ENCODE measurements at places on chromosomes 5 and 9. TPM values are rescaled to one million over a fixed set of nuclear protein-coding genes. Genes with fewer than 3 reads are reported as not detected.

- DNase-seq, result no peak
These were observed 329.9 kb downstream of the MSX2 start for GRCh38 chr5:175054243-175054642.

DNA sequence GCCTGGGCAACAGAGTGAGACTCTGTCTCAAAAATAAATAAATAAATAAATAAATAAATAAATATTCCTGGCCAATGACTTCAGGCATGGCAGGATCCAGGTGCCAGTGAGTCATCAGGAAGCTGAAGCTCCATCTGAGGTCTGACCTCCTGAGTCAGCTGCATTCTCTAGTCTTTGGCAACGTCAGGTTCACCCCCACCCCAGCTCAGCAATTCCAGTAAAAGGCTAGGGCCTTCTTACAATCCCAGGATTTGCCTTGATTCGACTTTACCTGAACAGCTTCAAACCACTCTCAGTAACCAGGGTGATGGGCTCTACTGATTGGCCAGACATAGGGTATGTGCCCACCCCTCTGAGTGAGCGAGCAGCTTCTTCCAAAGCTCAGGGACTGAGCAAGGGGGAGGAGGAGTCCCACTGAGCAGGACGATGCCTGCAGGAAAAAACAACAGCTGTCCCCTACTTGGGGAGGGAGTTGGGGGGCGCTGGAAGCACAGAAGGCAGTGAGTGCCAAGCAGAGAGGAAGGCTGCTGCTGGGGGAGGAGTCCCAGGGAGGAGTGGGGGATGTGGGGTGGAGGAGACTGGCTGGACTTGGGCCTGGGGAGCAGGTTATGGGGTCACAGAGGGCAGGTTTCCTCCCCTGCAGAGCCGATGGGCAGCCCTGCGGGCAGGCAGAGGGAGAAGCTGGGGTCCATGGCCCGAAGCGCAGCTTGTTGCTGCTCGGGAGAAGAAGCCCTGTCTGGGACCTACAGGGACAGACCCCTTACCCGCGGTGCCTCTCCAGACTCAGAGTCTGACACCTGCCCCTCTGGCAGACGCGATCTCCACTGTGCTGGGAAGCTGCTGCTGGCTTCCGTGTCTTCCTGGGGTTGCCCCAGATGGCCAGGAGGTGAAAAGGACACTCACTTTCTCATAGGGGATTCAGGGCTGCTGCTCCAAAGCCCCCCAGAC lies 25.9 kb upstream of the UNC5A start:
- no peak for DNase-seq

Gene TCOF1
- total RNA-seq, result 32.3 TPM

DNA sequence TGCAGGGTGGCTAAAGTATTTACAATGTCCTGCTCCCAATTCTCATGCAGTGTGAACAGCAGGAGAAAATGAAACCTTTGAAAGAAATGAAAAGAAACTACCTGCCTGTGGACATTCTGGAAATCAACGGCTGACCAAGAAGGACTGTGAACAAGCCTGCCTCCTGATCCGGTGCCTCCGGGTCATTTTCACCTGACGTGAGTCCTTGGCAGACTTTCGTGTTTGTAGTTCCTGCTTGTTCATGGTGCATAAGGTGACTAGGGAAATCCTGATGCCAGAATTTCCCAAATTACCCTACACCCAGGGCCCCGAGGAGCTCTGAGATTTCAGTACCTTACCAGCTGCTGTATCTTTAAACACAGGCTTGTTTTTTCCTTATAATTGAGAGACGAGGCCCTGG lies 317.5 kb downstream of the TLE1 start:
- DNase-seq, result no peak

DNA sequence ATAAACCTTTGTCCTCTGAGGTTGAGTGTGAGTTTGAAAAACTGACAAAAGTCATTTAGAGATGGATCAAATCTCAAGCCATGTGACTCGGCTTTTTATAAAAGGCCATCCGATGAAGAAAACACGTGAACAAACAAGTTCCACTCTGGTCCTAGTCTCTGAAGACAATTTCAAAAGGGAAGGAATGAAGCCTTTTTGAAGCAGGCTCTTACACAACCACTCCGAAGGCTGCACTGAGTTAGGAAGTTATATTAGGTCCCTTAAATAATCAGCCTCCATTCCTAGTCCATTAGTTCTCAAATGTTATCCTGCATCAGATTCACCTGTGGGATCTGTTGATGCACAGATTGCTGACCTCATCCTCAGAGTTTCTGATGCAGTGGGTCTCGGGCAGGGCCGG lies 166.6 kb upstream of the HMHB1 start:
- no peak for DNase-seq

GRCh38 chr5:160385496-160385895 lies 14.4 kb downstream of the FAM200C start:
- DNase-seq, result no peak

DNA sequence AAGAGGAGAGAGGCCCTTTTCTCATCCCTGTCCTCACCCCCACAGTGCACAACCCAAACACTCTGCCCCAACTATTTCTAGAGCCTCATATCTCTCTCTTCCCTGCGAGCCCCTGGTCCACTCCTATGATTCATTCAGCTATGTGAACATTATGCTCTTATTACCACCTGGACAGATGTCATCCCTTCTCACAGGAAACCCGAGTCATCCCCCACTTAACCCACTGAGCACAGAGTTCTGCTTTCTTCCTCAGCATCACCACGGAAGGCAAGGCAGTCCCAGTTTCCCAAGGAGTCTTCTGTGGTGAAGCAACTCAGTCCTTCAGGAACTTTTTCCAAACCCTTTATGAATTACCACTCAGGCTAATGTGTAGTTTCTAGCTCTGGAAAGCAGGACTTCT lies 1.3 kb downstream of the DNAI1 start:
- DNase-seq, result no peak

DNA sequence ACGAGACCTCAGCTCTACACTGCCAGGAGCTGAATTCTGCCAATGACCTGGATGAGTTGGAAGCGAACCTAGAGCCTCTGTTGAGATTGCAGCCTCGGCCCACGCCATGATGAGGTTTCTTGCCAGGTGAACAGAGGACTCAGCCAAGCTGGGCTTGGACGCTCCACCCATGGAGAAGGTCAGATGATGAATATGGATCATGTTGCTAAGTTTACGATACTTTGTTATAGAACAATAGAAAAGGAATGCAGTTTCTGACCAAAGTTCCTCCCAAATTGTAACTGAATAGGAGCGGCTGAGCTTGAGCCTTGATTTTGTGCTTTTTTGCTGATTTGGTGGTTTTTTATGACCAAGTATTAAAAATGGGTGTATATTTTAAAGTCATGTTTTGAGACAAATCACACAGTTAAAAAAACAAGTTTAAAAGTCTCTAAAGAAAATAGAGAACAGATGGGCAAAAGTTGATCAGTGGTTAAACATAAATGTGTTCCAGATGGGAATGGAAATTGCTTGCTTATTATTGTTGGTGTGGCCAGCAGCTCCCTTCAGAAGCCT lies 32.9 kb downstream of the ROPN1L start:
- DNase-seq, result no peak

GRCh38 chr5:103804711-103805110 lies 242.1 kb upstream of the NUDT12 start:
- DNase-seq, result no peak

DNA sequence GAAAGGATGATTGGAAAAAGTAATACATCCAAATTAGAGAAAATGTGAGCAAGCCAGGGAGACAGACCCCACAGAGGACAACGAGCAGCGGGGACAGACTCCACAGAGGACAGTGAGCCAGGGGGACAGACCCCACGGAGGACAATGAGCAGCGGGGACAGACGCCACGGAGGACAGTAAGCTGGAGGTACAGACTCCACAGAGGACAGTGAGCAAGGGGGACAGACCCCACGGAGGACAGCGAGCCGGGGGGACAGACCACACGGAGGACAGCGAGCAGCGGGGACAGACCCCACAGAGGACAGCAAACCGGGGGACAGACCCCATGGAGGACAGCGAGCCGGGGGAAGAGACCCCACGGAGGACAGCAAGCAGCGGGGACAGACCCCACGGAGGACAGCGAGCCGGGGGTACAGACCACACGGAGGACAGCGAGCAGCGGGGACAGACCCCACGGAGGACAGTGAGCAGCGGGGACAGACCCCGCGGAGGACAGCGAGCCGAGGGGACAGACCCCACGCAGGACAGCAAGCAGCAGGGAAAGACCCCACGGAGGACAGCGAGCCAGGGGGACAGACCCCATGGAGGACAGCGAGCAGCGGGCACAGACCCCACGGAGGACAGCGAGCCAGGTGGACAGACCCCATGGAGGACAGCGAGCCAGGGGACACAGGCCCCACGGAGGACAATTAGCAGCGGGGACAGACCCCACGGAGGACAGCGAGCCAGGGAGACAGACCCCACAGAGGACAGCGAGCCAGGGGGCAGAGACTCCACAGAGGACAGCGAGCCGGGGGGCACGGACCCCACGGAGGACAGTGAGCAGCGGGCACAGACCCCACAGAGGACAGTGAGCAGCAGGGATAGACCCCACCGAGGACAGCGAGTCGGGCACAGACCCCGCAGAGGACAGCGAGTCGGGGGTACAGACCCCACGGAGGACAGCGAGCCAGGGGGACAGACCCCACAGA lies 1.9 kb upstream of the ZDHHC11 start:
- DNase-seq, result peak; percentile 25

GRCh38 chr9:94250456-94250855 lies 8.6 kb upstream of the ZNF169 start:
- DNase-seq, result no peak

DNA sequence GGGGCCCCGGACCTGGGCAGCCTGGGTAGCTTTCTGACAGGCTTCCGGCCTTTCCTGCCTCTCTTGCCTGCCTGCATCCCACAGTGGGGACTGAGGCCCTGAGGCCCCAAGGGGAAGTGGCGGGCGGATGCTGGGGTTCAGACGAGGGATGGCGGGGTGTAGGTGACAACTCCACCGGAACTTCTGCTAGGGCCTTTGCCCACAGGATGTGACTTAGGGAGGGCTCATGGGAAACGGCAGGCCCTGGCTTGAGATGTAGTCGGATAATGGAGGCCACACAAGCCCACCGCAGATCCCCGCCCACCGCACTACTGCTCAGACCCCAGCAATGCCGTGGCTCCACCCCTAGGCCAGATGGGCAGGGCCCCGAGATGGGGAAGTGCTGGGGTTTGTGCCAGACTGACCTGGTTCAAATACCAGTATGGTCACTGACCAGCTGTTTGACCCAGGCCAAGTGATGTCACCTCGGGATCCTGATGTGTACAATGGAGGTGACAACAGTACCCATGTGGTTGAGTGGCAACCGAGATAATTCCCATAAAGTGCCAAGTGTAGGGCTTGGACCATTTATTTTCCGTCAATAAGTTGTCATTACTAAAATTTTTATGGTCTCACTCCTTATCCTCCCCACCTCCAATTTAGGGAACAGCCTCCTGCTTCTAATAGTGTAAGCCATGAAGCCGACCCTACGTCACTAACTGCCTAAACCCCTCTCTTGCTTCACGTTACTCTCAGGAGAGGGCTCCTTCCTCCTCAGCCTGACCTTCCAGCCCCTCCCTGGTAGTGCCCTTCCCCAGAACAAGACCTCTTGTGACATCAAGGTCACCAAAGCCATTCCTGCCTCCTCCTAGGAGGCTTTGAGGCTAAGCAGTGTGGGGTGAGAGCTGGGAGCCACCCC lies 2.5 kb upstream of the CDK9 start:
- DNase-seq, result peak; percentile 56

DNA sequence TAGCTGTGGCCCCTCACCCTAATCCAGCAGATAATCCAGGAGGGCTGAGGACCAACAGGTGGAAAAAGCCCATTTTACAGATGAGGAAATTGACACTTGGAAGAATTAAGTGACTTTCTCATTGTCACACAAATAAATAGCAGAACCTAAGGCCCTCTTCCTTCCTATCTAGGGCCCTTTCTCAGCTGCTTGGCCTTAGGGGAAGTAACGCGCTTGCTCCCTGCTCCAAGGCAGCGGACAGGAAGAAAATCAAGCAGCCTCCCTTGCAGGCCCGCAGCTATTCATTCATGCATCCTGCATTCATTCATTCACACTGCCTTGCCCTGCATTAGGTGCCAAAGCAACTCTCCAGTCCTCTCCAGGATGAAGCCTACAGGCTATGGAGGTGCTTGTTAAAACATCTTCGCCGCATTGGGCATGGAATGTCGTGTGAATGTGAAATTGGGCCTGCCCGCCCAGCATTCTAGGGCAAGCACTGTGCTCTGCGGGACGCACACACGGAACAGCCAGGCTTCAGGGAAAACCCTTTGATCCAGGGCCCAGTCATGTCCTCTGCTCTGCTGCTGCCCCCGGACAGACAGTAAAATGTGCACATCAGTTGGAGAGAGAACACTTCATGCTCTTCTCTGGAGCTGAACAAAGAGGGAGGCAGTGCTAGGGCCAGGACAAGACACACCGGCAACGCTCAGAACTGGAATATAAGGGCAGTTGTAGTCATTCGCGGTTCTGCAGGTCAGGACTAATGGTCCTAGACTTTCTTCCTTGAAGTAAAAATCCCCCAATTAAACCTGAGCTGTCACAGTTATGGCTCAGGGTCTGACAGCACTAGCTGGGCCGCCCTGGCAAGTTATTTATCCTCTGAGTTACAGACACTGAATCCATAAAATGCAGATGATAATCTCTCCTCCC lies 166.0 kb downstream of the COL23A1 start:
- no peak for DNase-seq

DNA sequence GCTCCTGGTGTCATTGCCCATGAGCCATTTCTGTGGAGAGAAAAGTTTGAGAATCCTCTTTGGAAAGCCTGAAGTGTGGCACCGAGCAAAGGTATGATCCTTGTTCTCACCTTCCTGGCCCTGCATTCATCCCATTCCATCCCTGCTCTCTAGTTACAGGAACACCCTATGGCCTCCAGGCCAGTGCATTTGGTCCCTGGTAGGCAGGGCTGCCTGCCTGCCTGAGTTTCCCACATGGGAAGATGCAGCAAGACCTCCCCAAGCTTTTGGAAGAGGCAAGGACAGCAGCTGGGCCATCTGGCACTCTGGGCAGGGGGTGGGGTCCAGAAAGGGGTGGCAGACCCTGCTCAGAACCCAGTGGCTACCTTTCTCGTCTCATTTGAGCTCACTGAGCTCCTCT lies 24.5 kb downstream of the IGIP start:
- DNase-seq, result no peak

DNA sequence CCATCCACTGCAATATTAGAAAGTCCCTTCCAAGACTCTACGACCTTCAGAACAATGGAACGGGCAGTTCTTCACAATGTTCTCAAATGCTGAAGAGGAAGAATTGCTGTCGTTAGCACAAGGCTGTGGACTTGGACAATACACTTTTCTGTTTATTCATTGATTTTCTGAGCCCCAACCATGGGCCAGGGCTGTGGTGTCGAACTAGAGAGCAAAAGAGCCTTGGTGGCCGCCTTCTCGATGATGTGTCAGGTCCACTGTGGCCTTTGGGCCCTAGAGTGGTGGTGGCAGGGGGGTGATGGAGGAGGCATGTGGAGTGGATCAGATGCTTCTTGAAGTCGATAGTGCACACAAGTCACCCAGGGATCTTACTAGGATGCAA lies 18.5 kb upstream of the KIF12 start:
- no peak for DNase-seq

Measured in ovary (tissue), 10 donors.